ENCODE measurements at places on chromosomes 12 and 14. TPM values are rescaled to one million over a fixed set of nuclear protein-coding genes. Genes with fewer than 3 reads are reported as not detected.
A peak's percentile ranks its signal among the peaks of the same experiment; 100 is the strongest.

DNA sequence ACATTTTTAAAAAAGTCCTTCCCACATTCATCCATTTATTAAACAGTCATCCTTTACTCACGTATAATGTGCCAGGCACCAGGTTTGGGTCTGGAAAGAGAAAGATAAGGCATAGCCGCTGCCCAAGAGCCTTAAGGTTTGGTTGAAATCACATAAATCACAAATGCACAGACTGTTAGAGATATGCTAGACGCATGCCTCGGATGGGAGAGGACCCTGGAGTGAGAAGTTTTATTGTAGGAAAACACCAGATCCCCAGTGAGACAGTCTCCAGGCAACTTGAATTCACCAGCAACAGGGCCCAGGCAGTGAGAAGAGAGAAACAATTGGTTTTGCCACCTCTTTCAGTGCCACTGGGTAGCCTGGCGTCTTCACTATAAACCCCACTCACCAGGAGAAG lies 305.9 kb upstream of the AMIGO2 start:
- DNase-seq, result no peak

- no peak for DNase-seq
These were observed 2.5 kb downstream of the KDM5A start for GRCh38 chr12:386651-387050.

The GUCY2C gene
- 26.9 TPM for polyA plus RNA-seq

The HOXC13 gene
- polyA plus RNA-seq, result 0.60 TPM

- no peak for DNase-seq
These were observed 164.2 kb downstream of the ALG10 start for GRCh38 chr12:34186492-34186891.

DNA sequence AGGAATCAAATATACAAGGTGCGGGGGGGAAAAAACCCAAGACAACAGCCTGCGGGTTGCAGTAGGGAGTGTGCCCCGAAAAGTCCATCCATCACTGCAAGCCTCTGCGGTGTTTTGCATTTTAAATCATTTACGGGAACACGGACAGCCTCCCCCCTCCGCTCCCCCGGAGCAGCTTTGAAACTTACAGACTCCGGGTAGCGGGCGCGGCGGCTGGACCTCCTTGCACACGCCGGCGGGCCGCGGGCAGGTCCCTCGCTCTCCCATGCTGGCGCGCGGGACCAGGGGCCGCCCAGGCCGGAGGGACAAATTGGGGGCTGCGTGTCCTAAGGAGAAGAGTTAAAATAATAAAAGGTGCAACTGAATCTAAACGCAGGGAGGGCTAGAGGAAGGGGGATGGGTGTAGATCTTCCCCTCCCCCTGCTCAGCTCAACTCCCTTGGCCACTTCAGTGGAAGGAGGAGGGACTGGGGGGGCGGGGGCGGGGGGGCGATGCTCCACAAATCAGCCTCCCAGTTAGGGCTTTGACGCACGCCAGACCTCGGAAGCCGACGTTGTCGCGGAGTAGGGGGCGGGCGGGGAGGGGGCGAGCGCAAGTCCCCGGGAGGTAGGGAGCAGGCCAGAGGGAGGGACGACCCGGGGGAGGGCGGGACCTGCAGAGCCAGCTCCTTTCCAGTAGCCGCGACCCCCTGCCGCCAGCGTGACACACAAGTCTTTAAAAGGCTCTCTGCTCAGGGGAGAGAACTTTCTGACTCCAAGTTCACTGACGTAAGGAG lies at the start of gene KCNJ8:
Gene KCNJ8, minus strand, starts transcription at position 349 of the 775 bp plus-strand sequence. CDS start 1,090 bp downstream, outside the sequence.
- peak; percentile 92 for DNase-seq

The USP44 gene
- not detected for polyA plus RNA-seq

- no peak for DNase-seq
These were observed 2.5 kb upstream of the SALL2 start for GRCh38 chr14:21528381-21529348.

The PDE6H gene
- polyA plus RNA-seq, result not detected

The RPL10L gene
- polyA plus RNA-seq, result 3.2 TPM

The OR6C3 gene
- polyA plus RNA-seq, result not detected

DNA sequence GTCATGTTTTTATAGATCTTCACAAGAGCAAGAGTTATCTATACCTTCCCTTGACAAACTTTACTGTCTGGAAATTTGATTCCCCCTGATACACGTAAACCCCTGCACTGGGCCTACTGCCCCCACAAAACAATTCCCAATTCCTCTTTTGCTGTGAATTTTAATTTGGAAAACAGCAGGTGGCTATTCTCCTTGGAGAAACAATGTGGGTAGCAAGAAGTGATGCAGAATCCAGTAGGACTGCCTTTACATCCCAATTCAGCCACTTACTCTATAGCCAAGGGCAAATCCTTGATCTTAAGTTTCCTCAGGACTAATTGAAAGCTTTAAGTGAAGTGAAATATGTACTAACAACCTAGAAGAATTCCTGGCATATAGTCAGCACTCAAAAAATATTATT lies 129.3 kb downstream of the ACSS3 start:
- DNase-seq, result no peak

DNA sequence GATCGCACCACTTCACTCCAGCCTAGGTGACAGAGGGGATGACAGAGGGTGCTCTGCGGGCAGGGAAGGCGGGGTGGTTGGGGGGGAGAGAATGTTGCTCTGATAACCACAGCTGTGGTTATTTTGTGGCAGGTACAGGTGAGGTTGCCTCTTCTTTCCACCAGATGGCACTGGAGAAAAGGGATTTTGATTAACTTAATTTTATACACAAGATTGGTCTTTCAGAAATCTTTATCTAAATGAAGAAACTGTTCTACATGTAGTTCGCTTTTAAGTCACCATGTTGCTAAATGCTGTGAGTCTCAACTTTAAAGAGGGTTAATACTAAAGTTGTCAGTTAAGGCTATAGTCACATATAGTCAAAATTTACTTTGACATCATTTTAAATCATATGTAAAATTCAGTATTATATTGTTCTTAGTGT lies 25.7 kb downstream of the FGF23 start:
- DNase-seq, result no peak

DNA sequence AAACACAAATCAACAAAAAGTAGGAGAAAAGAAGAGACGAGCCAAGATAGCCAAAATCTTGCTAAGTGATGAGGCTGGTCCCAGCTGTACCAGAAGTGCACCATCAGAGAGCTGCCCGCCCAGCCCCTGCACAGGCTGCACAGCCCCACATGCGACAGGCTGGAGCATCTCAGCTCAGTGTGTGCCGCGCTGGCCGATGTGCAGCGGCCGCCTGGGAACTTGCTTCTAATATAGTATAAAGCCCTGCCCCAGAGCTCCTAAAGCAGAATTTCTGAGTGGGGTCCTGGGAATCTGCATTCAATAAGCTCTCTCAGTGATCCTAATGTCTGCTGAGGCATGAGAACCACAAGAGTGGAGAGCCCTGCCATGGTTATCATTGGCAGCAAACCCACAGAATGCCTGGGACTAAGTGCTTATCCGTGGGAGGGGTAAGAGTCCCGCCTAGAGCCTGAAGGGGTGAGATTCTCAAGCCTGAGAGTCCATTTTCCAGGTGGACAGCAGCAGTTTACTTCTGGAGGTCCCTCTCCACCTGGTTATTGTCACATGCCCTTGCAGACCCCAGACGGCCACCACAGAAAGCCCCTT lies 171.6 kb downstream of the DPF3 start:
- DNase-seq, result no peak

DNA sequence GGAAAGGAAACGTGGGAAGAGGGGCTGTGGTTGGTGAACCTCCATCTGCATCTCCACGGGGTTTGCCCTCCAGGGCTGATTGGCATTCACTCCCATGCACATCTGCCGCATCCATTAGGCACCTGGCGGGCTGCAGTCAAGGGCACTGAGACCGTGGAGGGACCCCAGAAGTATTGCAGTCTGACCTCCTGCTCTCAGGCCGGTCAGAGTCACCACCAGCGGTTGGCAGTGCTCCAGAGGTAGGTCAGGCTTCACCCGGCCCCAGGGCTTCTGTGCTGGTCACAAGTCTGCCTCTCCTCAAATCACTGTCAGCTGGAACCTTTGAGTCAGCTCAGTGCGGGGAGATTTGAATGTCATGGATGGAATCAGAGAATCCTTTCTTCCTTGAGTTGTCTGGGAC lies 132.3 kb downstream of the PAPOLA start:
- DNase-seq, result no peak

GRCh38 chr12:81668475-81668874 lies 90.7 kb downstream of the PPFIA2 start:
- DNase-seq, result no peak

- DNase-seq, result no peak
These were observed 104.4 kb downstream of the PIWIL1 start for GRCh38 chr12:130441771-130442760.

DNA sequence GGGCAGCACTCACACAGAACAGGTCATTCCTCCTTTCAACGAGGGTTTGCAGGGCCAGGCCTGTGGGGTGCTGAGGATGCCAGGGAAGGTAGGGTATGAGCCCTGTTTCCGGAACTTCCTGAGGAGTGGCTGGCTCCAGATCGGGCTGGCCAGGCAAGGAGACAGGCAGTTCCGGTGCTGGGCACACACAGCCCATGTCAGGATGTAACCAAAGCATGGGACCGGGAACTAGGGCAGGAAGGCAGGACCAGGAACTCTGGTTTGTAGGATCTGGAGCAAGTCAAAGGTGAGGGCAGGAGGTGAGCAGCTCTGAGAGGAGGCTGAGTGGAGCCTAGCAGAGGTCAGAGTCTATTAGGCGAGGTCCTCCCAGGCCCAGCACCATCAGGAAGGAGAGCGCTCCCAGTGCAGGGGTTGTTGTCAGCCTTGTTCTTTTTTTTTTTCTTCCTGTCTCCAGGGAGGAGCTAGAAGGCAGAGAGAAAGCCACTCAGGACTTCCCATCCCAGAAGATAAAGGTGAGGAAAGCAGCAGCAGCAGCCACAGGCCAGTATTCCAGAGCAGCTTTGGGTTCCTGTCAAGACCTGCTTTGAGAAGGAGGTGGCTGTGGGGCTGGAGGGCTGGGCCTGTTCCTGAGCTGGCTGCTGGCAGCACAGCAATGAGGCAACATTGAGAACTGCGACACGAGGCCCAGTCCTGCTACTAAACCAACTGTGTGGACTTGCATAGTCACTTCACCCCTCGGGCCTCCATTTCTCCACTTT lies 49.0 kb upstream of the PTGR2 start:
- no peak for DNase-seq

DNA sequence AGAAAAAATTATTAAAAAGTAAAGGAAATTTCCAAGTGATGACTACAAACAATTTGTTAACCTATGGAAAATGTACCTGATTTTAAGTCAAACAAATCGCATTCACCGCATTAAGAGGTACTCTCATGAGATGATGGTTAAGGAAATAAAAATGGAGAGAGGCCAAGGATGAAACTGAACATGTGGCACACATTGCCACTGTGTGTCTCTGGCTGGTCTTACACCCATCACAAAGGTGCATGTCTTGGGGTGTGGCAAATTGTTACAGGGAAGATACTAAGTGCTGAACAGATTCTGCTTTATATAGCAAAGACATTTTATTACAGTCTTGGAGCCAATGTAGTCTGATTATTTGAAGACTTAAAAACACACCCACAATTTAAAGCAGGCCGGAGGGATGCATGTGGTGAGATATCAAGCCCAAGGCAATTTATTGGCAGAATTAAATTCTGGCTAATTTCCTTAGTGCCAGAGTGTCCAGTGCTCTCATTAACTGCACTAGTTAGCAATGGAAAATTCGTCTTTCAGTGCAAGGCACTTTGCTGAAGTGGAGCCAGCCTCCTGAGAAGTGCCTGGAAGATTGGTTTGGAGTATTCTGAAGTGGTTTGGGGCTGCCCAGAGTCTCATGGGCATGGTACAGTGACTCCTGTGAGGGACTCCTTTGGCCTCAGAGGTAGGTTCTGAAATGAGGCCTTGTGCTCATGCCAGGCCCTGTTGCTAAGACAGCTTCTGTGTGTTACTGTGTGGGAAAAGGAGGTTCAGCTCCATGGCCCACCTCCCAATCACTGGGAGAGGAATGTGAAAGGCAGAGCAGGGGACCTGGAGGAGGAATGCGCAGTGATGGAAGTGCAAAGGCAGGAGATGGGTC lies 166.9 kb downstream of the BRMS1L start:
- DNase-seq, result no peak

- DNase-seq, result no peak
These were observed 127.1 kb downstream of the ZFP36L1 start for GRCh38 chr14:68665792-68666204.

The BBOF1 gene
- polyA plus RNA-seq, result 2.5 TPM

The NEUROD4 gene
- polyA plus RNA-seq, result not detected

GRCh38 chr14:42488965-42489364 lies 882.3 kb downstream of the LRFN5 start:
- no peak for DNase-seq

The RPS6KL1 gene
- 1.8 TPM for polyA plus RNA-seq

DNA sequence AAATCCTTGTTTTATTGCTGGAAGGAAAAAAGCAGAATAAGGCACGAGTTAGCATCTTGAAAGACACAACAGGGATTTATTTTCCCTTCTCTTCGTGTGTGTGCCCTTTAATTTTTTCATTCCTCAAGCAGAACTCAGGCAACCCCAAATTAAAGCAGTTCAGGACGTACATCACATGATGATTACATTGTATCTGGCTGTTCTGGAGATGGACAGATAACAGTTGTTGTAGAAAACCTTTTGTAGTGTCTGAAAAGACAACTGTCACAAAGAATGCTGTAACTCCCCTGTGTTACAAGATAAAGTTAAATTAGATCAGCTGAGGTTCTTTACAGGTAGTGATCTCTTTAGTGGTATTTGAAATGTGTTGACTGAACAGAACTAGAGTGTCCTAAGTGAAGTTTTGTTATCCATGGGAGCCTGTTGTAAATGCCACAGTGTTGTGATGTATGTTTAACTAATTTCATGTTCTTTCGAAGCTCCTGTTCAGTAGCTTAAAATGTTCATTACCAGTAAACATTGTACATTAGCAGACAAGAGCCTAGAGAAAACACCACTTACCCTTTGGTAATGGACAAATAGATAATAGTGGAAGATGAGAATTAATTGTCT lies 58.5 kb downstream of the TMTC2 start:
- no peak for DNase-seq

DNA sequence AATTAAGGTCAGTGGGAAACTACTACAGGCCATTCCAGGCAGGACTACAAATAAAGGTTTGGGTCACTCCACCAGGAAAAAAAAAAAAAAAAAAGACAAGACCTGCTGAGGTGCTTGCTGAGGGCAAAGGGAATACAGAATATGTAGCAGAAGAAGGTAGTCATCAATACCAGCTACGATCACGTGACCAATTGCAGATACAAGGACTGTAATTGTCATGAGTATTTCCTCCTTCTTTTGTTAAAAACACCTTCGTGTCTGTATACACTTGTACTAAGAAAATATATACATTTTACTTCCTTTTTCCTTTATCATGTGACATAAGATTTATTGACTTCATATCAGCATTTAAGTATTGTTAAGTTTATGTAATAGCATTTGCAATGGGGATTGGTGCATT lies 19.2 kb downstream of the GYS2 start:
- no peak for DNase-seq

DNA sequence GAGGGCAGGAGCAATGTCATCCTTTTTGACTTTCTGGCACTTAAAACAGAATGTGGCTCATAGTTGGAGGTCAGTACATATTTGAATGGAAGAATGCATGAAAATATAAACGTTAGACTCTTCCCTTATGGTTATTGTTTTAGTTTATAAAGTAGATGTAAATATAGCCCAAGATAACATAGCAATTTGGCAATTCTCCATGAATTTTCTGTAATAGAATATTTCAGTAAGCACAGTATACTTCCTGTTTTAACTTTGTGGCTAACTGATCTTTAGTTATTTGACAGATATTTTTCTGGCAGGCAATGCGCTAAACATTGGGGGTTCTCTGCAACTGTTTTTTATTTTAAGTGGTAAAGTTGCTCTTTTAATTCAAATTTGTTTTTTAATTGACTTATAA lies 763.0 kb downstream of the NRXN3 start:
- no peak for DNase-seq

The SRRM4 gene
- polyA plus RNA-seq, result 0.07 TPM

Data from sigmoid colon (tissue), 7 donors.